H54 (cell line): ENCODE measurements at places on chromosomes 16 and 17.

- peak; percentile 53 for DNase-seq
These were observed 1.9 kb downstream of the CCR10 start for GRCh38 chr17:42679492-42680330.

DNA sequence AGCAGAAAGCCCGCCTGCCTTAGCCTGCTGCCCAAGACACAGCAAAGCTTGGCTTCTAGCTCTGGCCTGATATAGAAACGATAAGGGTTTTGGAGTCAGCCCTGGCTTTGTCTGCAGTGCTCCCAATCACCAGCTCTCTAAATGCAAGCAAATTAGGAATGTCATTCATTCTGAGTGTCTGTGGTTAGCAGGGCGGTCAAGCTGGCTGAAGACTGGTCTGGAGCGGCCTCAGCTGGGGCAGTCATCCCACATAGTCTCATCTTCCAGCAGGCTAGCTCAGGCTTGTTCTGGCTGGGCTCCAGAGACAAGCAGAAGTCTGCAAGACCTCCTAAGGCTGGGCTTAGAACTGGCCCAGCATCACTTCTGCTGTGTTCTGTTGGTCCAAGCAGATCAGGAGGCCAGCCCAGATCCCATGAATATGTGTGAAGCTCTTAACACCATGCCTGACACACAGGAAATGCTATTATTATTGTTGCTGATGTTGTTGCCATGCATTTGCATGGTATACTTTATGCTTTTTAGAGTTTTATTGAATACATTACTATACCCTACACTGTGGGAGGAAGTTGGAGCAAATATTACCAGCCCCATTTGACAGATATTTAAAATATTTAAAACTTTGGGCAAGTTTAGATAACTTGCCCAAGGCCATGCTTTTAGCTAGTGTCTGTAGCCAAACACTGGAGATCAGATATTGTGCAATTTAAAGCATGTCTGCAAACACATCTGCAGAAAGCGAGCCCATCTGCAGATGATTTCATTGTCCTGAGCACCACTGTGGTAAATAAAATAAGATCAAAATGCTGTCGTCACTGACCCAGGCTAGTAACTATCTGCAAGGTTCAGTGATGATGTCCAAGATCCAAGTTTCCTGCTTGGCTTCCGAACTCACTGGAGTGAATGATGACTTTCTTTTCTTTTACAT, 24.8 kb downstream of the TMC7 start:
- DNase-seq: no peak

- no peak for DNase-seq
These were observed 91.8 kb downstream of the KCNJ12 start for GRCh38 chr17:21467739-21468490.

DNA sequence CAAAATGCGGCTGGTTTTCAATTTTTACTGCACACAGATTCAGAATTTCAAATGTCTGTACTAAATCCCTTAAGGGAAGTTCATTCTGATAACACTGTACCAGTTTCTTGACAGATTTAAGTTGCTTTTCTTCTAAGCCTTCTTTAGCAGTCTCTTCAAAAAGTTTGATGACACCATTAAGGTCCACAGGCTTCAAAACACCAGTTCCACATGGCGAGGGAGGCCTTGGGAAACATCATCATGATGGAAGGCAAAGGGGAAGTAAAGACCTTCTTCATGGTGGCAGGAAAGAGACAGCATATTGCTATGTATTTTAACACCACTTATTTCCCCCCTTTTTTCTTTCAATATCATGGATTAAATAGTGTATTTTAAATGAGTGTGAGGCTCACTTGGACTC, 24.5 kb downstream of the NLRC5 start:
- no peak for DNase-seq

DNA sequence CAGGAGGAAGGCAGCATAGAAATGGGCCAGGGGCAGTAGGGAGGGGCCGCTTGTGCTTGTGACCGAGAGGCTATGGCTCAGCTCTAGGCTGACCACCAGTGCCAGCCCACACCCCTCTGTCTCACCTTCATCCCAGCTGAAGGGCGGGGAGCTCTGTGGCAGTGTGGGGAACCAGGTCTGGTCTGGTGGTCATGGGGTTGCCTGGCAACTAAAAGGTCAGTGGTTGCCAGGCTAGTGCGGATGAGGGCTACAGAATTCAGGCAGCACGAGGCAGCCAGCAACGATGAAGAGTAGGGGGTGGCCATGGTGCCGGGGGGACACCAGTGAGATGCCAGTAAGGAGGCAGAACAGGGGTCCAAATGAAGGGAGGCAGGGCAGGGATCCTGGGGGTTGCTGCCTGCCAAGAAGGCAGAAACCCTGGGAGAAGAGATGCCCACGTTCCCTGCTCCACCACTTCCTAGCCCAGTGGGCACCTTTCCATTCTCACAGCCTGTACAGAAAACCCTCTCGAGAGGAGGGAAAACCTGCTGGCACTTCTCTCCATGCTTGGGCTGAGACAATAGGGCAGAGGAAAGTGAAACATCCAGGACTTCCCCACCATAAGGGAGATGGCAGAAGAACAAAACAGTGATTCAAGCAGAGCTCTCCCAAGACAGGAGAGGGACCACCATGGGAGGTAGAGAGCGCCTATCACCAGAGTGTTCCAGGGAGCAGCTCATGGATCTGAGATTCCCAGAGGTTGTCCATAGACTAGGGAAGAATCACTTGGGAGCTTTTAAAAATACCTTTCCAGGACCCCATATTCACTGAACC, 39.7 kb downstream of the SRCIN1 start:
- DNase-seq: no peak

GRCh38 chr17:13788385-13788784, 186.7 kb upstream of the HS3ST3A1 start:
- DNase-seq: no peak

DNA sequence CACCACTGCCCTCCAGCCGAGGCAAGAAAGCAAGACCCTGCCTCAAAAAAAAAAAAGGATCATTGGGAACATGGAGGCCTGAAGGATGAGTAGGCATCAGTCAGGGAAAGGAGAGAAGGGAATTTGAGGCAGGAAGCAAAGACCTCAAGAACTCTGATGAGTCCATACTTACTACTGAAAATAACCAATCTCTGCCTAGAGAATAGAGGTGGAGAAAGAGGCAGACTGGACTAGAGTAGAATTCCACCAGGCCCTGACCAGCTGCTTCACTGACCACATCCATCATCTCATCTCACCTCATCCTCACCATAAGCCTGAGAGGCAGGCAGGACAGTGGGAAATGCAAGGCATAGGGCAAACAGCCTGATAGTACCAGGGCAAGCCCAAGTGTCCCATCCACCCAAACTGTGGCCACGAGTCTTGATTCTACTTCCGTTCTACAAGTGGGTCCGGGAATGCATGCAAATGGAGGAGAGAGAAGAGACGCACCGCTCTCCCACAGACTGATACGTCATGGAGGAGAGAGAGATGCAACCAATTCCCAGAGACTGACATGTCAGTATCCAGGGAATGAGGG, 17.1 kb downstream of the ANKRD11 start:
- DNase-seq: no peak

DNA sequence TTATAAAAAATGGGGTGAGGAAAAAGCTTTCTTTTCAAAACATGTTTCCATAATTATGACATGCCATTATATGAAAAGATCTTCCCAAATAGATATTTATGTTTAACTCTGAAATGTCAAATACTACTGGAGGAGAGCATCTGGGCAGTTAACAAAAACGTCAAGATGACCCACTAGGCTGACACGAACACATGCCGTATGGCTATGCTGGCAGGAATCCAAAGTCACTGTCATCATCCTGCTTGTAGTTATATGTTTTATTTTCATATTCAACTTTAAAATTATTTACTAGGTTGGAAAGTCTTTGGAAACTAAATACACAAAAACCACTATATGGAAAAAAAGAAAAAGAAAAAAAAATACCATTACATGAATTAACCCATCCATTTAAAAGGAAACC, 27.3 kb downstream of the ANKFY1 start:
- DNase-seq: no peak

- DNase-seq: no peak
These were observed 4.5 kb upstream of the NAT9 start for GRCh38 chr17:74780443-74781238.

DNA sequence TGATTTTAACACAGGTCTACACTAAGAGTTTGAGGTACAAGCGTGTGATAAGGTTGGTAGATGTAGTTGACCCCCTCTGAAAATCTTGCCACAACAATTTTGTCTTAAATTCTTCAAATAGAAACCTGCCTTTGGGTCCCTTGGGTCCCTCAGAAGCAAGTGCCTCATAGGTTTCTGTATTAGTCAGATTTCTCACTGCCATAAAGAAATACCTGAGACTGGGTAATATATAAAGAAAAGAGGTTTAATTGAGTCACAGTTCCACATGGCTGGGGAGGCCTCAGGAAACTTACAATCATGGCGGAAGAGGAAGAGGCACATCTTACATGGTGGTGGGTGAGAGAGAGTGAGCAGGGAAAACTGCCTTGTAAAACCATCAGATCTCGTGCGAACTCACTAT, 301.2 kb downstream of the MAP2K6 start:
- DNase-seq: no peak
